ENCODE measurements at places on chromosomes 2 and 18.

- no peak for DNase-seq
Measured at GRCh38 chr2:205747829-205748386, 65.6 kb downstream of the NRP2 start.

- no peak for DNase-seq
Measured at GRCh38 chr2:156779416-156780120, 343.4 kb downstream of the GPD2 start.

- no peak for DNase-seq
Measured at GRCh38 chr2:53903011-53903410, 43.2 kb upstream of the GPR75 start.

DNA sequence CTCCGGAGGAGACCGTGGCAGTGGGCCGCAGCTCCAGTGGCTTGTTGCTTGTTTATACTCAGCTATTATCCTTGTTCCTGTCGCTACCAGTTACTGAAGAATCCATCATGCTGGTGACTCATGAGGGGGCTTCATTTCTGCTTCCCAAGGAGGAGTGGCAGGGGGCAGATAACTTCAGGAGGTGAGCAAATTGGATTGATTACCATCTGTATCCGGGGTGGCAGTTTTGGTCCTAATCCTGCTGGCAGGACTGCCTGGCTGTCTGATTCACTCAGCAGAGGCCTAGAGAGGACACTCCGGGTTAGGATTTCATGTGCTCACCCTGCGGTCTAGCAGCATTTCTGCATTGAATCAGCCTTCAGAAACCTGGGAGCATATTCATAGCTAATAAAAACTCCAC, 230.0 kb downstream of the ACTR3 start:
- no peak for DNase-seq

DNA sequence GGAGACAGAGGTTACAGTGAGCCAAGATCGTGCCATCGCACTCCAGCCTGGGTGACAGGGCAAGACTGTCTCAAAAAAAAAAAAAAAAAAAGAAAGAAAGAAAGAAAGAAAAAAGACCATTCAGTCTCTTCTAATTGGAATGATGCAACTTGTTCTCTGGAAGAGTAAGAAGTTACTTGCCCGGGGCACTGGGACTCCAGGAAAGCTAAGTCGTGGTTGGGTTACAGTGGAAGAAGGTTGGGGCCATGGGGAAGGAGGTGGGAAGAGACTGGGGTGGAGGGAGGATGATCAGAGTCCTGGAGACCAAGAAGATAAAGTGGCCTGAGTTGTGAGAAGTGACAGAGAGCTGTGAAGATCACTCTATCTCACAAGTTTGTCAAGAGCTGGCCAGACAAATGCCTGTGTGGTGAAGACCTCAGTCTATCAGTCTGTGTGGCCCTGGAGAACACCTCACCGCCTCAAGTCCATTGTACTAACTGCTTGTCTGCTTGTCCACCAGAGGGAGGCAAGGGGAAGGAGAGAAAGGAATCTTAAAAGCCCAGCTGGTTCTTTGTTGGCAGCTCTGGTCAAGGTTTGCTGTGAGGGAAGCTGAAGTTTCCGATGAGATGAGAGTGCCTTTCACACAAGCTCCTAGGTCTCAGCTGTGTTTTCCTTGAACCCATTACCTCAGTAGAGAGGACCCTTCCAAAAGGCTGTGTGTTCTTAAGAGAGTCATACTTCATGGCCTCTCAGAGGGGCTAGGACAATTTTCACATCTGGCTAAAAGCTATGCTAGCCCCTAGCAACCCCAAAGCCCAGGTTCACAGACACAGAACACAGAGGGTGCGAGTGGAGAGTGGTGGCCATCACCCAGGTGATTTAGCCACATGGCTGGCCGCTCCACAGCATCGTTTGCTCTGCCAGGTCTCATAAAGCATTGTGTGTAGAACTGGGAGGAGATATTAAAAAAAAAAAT, 72.0 kb upstream of the TMEM178A start:
- DNase-seq: no peak

- DNase-seq: no peak
Measured at GRCh38 chr2:23566241-23567142, 181.5 kb downstream of the KLHL29 start.

DNA sequence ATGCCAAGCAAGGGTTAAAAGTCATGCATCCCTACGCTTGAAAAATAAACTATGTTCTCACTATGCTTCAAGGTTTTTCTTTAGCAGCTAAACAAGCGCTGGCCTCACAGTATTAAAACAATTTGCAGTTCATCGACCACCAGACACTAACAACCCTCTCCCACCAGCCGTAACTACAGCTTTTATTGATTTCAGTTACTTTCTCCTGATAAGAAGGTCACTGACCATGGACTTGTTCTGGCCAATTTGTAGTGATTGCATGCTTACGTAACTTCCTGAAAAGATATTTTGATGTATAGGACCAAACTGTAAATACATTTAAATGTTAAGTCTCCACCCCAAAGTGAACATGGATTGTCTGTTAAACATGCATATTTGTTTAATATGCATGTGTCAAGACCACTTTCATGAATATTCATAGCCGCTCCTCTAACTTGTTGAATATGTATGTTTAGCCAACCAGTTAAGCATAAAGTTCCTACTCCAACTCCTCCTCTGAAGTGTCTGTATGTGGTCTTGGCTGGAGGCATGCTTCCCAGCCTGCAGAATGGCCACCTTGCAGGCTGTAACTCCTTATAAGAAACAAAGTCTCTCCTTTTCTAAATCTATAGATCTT, 1.7 kb upstream of the THOC1 start:
- DNase-seq: no peak

DNA sequence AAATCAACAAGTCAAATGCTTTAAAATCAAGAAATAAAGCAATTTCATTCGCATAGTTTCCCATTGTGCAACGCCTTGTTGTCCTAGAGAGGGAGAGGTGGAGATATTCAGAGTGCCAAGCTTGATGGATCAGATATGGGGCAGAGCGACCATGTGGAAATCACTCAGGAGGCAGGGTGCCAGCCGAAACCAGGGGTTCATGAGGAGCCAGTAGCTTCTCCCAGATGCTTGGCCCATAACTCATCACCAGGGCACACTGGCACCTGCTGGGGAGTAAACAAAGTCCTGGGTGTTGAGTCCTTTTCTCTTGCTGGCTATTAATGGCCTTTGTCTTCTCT, 53.0 kb upstream of the ASAP2 start:
- DNase-seq: no peak

DNA sequence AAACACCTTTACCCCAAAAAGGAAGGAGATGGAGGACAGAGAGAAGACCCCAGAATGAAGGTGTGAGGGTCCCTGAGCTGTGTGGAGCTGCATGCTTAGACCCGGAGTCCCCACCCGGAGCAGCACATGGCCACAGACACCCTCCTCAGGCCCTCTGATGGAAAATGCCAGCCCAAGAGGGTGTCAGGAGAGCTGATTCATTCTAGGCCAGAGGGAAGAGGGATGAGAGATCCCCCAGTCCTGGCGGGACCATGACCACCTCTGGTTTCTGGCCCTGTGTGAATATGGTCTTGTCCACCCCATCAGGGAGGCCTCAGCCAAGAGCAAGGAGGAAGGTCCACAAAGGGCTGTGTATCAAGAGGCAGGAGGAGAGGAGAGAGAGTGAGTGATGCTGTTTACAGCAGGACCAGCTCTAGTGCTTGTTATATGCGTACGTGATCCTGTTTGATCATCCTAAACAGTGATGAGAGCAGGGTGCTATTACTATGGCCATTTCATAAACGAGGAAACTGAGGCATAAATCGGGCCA, 186.6 kb upstream of the HAAO start:
- DNase-seq: no peak

- no peak for DNase-seq
Measured at GRCh38 chr2:210445732-210446131, 30.8 kb downstream of the LANCL1 start.

- DNase-seq: no peak
Measured at GRCh38 chr2:226873826-226874225, 38.0 kb downstream of the RHBDD1 start.

- DNase-seq: no peak
Measured at GRCh38 chr2:140580532-140581151, 1550.2 kb downstream of the LRP1B start.

GRCh38 chr2:101197215-101197745, 46.1 kb upstream of the TBC1D8 start:
- DNase-seq: no peak
